Neural crest cell (in vitro differentiated cells): ENCODE measurements at places on chromosomes 2 and 18. TPM values are rescaled to one million over a fixed set of nuclear protein-coding genes. Genes with fewer than 3 reads are reported as not detected.
A peak's percentile ranks its signal among the peaks of the same experiment; 100 is the strongest.

GRCh38 chr2:219003267-219003634 lies 10.0 kb upstream of the CRYBA2 start:
- H3K27me3 ChIP-seq, result peaks cover 97% of the 10 kb centered on the region
- no peak for DNase-seq
- no peaks in the 10 kb centered on the region for H3K4me1 ChIP-seq
- no peak overlapping the region for H3K4me3 ChIP-seq
- no peaks in the 10 kb centered on the region for H3K36me3 ChIP-seq

DNA sequence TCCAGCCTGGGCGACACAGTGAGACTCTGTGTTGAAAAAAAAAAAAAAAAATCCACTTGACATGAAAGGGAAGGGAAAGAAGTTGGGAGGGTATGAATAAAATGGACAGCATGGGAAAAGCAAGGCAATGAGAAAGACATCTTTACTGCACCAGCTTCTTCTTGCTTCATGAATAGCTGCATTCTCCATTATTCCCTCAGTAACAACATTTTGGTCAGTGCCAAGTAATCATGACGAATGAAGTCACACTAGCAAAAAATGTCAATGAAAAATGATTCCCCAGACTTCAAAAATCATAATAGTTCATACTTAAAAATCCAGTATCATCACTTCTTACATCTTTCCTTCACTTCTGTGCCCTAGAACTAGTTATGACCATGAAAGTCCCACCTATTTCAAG lies 30.4 kb downstream of the ADAM17 start:
- peaks cover 10% of the 10 kb centered on the region for H3K4me1 ChIP-seq

GRCh38 chr18:9710037-9710436 lies 1.9 kb downstream of the RAB31 start:
- no peak overlapping the region for H3K27ac ChIP-seq
- no peaks in the 10 kb centered on the region for H3K36me3 ChIP-seq
- peaks cover 47% of the 10 kb centered on the region for H3K27me3 ChIP-seq
- peak overlapping the region; percentile 90 for H3K4me3 ChIP-seq
- DNase-seq, result no peak

GRCh38 chr18:21387886-21388285 lies 145.9 kb downstream of the GREB1L start:
- H3K36me3 ChIP-seq, result peaks cover 20% of the 10 kb centered on the region
- DNase-seq, result no peak
- H3K27me3 ChIP-seq, result no peaks in the 10 kb centered on the region
- no peak overlapping the region for H3K4me3 ChIP-seq
- H3K4me1 ChIP-seq, result peaks cover 4% of the 10 kb centered on the region

DNA sequence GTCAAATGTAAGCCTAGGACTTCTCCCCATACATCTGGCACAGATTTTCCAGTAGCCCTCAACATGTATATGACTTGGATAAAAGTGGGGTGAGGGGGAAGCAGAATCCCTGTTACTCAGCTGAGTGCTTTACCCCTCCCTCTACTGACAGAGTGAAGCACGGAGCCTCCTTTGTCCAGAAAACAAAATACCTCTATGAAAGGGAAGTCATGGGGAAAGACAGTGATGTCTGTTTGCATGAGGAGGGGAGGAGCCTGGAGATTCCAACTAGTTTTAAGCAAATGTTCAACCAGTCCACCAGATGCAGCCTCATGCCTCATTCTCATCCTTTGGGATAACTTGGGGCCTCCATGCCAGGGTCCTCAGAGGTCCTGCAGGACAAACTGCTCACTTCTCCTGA lies 203.9 kb downstream of the SMAD2 start:
- H3K4me3 ChIP-seq, result no peak overlapping the region
- peaks cover 9% of the 10 kb centered on the region for H3K27me3 ChIP-seq
- no peaks in the 10 kb centered on the region for H3K36me3 ChIP-seq
- H3K27ac ChIP-seq, result no peak overlapping the region

DNA sequence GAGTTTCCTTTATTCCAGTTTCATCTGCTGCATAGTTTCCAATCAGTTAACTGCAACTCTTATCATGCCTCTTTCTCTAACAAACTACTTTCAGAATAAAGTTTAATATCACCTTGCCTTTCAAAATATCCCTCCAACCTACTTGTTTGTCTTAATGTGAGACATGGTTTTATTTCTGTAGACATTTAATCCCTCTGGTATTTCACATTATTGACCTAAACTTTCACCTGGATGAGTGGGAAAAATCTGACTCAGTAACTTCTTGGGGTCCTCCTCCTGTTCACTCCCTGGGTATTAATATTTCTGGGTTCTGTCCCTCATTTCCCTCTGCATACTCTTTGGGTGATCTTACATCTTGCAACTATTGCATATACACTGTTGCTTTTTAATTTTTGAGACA lies 27.9 kb downstream of the MSH6 start:
- no peak overlapping the region for H3K27ac ChIP-seq
- peaks cover 41% of the 10 kb centered on the region for H3K36me3 ChIP-seq
- no peak for DNase-seq
- no peaks in the 10 kb centered on the region for H3K4me1 ChIP-seq

CIAO1 gene
- total RNA-seq, result 89.8 and 91.1 TPM in 2 replicates

ZNF513 gene
- total RNA-seq, result 26.5 and 27.9 TPM in 2 replicates

ACMSD gene
- not detected in 2 replicates for total RNA-seq
